Right kidney (tissue), 9 donors: ENCODE measurements at places on chromosomes 5 and 9.

GRCh38 chr5:167440846-167441245 is 850.6 kb upstream of the WWC1 start:
- DNase-seq = no peak

GRCh38 chr9:112341730-112342129 is 8.3 kb upstream of the PTBP3 start:
- no peak for DNase-seq

- DNase-seq = no peak
Observed at GRCh38 chr5:83364312-83365299, 106.9 kb upstream of the VCAN start.

DNA sequence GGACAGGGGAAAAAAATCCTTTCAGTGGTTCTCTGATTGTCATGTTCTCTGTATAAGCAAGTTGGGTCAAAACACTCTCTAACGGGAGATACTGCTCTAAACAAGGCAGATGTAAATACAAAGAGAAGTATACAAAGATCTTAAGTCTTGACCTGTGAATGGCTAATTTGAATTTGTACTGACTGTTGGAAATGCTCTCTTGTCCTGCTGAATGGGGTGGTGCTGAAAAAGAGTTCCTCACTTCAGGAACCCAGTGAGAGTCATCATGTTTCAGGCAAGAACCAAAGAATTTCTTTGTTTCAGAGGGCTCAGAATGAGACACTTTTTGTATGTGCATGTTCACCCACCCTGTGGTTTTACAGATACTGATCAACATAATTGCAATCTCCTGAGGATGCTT is 461.0 kb downstream of the NR2F1-AS1 start:
- no peak for DNase-seq

- DNase-seq = no peak
Observed at GRCh38 chr9:125660557-125660956, 46.5 kb downstream of the MAPKAP1 start.

- DNase-seq = no peak
Observed at GRCh38 chr5:130251931-130252330, 347.7 kb downstream of the CHSY3 start.

GRCh38 chr5:110072651-110073050 is 382.9 kb downstream of the MAN2A1 start:
- DNase-seq = no peak

- DNase-seq = no peak
Observed at GRCh38 chr5:9831823-9832222, 201.7 kb upstream of the TAS2R1 start.
